ENCODE measurements at places on chromosomes 16 and 17.

GRCh38 chr16:67963662-67964321 is 4.6 kb downstream of the SLC12A4 start:
- DNase-seq: no peak

GRCh38 chr17:82391496-82392066 is 20.0 kb downstream of the UTS2R start:
- no peak for DNase-seq

GRCh38 chr16:5704271-5704670 is 606.7 kb upstream of the EEF2KMT start:
- DNase-seq: no peak

DNA sequence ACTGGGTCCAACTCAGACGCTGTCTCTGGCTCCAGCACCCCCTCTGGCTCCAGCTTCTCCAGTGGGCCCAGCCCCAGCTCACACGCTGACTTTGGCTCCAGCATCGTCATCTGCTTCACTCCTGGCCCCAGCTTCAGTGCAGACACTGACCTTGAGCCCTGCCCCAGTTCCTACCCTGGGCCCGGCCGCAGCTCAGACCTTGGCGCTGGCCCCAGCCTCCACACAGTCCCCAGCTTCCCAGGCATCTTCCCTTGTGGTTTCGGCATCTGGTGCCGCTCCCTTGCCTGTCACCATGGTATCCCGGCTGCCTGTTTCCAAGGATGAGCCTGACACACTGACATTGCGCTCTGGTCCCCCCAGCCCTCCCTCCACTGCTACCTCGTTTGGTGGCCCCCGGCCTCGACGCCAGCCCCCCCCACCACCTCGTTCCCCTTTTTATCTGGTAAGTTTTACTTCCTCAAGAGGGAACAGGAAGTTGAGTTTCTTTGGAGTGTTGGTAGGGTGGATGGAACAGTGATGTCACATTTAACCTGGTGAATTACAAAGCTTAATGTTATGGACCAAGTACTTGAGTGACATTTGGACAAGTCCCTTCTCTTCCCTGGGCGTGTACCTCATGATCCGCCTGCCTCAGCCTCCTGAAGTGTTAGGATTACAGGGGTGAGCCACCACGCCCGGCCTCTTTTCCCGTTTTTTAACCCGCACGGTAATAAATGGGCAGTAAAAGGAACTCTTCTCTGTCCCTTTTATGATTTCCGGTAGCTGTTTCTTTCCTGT is 23.4 kb upstream of the PHKG2 start:
- no peak for DNase-seq

DNA sequence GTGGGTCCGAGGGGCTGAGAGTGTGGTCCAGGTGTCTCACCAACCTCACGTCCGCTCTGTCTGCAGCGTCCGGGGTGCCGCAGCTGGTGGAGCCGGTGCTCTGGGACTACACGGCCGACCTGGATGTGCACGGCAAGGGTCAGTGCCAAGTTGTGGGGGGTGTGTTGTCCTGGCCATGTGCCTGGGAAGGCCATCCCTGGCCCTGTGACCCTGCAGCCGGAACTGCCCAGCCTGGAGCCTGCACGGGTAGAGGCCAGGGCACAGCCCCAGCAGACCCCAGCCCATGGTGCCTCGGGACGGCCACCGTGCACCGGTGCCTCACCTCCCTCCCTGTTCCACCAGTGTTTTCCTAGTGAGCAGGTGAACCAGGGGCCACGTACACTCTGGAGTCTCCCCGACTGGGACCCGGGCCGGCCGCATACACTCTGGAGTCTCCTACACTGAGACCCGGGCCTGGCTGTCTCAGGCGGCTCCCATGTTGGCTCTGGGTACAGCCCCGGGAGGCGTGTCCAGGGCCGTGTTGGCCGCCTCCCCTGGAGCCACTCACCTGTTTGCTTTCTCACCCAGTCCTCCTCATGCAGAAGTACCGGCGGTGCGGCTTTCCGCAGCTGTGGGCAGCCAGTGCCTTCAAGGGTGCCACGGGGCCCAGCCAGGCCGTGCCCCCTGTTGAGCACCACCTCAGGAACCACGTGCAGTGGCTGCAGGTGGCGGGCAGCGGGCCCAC is 13.8 kb downstream of the CYBC1 start:
- DNase-seq: no peak

- DNase-seq: no peak
These were observed 18.0 kb upstream of the CACNA1H start for GRCh38 chr16:1134776-1135458.

Measured in fibroblast of upper back skin (primary cell).